NCI-H1417 treated with DMSO at 0.1 percent for 48 hours (cell line): ENCODE measurements at places on chromosomes 16 and 17.

GRCh38 chr17:40726919-40727318, 23.4 kb upstream of the KRT24 start:
- no peak for DNase-seq

DNA sequence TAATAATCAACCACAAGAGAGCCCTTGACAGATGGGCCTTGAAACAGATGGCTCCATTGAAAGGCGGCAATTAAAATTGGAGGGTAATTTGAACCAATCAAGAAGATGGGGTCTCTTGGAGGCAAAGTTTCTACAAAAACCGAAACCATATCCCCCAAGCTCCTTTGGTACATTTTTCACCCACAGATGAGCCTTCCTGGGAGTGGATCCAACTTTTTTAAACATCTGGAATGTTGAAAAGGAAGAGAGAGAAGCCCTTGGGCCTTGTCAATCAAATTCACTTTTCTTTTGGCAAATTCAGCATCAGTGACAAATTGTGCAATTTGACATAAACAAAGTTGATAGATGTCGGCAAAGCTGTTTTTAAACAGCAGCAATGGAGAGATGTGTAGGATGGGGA, 13.2 kb upstream of the NUP93 start:
- no peak for DNase-seq

DNA sequence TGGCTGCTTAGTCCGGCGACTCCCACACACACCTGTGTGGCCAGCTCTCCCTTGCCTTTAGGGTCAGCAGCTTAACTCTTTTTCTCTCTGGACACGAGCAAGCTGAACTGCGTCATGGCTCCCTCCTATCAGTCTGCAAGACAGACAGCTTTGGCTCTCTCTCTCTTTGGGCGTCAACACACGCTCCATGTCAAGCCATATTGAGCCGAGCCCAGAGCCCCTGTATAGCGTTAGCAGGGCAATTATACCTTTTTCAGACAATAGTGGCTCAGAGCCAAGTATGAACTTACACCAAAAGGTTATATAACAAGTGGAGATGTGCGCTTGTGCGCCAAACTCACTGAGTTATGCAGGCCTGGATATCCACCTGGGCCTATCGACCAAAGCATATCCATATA, 34.8 kb upstream of the APPBP2 start:
- no peak for DNase-seq

GRCh38 chr16:69083306-69083941, 22.0 kb upstream of the HAS3 start:
- DNase-seq, result no peak

GRCh38 chr17:76276461-76277299, 11.5 kb downstream of the UBALD2 start:
- no peak for DNase-seq
